Stimulated activated CD8-positive, alpha-beta memory T cell treated with anti-CD3 and anti-CD28 coated beads, Interleukin-4, amount 100 ng/mL, for 1 hour (primary cell): ENCODE measurements at places on chromosomes 13 and 19.

- no peak for DNase-seq
Measured at GRCh38 chr13:52348071-52348470, 57.9 kb downstream of the THSD1 start.

DNA sequence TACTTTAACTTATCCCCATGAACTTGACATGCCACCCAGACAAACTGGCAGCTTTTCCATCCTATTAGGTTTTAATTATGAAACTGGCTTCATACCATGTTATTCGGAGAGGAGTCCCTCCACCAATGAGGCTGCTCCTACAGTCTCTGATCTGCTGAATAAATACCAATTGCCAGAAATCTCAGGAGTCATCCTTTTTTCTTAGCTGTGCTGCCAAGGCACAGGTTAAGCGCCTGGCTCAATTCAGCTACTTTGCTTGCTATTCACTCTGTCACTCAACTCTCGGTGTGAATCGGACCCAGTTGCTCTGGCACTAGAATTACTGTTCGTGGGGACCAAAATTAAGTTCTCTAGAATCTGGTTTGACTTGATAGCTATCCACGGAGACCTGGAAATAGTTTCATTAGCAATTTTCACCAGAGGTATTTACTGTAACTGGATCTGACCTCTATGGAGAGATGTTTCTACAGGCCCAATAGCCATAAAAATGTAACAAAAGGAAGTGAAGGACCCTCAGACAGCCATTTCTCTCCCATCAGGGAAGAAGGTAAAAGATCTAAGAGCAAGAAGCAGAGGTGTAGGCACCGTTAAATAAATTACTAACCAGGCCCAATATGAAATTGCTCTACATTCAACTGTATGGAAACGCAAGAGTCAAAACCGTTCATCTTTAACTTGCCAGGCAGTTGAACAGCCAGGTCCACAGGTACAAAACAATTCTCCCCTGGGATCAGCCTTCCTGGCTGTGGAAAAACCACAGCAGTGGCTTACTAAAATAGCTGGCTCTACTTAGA lies 5.4 kb downstream of the ZC3H4 start:
- DNase-seq, result no peak

DNA sequence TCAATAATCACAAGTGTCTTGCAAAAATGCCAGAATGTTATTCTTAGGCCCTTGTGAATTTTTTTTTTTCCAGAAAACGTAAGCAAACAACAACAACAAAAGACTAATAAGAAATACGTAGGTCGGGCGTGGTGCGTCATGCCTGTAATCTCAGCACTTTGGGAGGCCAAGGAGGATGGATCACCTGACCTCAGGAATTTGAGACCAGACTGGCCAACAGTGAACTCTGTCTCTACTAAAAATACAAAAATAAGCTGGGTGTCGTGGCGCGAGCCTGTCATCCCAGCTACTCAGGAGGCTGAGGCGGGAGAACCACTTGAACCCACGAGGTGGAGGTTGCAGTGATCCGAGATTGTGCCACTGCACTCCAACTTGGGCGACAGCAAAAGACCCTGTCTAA lies 20.9 kb downstream of the TSC22D1 start:
- no peak for DNase-seq

DNA sequence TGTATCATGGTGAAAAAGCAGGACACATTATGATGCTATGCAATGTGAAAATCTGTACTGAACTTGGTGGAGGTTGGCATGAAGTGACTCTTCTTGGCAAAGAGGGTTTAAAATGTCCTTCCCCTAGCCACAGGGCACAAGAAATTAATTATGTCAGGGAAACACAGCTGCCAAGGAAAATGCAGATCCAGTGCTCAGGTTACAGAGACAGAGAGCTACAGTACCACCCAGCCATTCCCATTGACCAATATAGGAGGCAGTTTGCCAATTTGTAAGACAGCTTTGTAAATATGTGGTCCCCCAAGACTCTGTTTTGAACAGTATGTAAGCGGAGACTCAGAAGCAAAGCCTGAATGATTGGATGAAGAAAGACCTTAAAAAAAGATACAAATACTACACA lies 69.4 kb upstream of the KLF12 start:
- no peak for DNase-seq

DNA sequence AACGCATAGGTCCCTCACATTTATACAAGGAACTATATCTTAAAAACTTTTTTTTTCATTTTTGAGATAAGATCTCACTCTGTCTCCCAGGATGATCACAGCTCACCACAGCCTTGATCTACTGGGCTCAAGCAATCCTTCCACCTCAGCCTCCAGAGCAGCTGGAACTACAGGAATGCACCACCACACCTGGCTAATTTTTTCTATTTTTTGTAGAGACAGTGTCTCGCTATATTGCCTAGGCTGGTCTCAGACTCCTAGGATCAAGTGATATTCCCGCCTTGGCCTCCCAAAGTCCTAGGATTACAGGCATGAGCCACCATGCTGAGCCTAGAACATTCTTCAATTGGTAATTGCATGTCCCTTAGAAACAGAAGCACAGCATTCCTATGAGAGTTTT lies 41.7 kb downstream of the RCBTB1 start:
- DNase-seq, result no peak

DNA sequence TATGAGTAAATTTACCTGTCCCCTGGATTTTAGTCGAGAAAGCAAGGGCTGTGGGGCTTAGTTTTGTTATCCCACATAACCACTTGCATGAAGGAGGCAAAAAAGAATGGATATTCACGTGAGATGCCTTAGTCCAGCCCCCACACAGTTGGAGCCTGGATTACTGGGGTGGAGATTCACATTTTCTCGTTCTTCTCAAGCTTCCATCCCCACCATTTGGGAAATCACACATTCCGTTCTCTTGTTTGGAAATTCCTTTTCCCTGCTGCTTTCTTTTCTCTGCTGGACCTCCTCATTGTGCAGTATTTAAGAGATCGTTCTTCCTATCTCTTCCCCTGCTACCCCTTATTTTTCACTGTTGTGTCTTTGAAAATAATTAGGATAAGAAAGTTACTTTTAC lies 45.1 kb upstream of the FARP1 start:
- DNase-seq, result no peak

GRCh38 chr19:18657590-18658365 lies 20.9 kb downstream of the KLHL26 start:
- DNase-seq, result no peak

GRCh38 chr19:37981785-37982475 lies 74.9 kb downstream of the SIPA1L3 start:
- DNase-seq, result no peak

- no peak for DNase-seq
Measured at GRCh38 chr19:39641773-39642172, 13.9 kb upstream of the LGALS16 start.

DNA sequence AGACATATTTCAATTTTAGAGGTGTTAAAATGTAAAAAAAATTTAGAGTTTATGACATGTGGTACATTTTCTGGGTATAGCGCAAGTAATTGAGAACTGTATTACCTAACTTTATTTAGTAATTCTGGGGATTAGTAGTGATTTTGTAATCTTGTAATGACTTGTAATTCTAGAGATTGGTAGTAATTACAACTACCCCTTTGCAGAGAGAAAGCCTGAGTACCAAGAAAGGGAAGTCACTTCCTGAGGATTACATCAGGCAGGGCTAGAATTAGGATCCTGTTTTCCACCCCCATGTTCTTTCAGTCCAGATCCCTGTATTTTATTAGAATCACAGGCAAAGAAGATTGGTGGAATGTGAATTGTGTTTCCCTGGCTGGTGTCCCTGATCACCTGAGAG lies 274.9 kb downstream of the KCNRG start:
- no peak for DNase-seq

- no peak for DNase-seq
Measured at GRCh38 chr19:28960986-28961705, 251.8 kb downstream of the UQCRFS1 start.

DNA sequence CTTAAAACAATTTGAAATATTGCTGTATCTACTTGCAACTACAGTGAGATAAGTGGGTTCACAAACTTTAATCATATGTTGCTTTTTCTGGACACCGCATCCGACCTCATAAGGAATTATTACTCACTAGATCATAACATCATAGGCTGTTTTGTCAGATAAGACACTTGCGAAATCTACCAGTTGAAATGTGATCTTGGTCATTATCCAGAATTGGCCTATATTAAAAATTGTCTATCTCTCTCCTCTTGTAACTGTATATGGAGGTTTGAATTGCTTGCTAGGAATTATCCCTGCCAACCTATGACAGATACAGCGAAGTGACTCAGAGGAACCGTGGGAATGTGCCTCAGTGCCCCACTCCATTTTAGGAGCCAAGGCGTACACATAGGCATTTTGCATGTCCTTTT lies 117.0 kb upstream of the POSTN start:
- DNase-seq, result no peak

- DNase-seq, result no peak
Measured at GRCh38 chr19:55640043-55640576, 692 bp upstream of the ZNF580 start.

- peak; percentile 10 for DNase-seq
Measured at GRCh38 chr13:24683838-24684599, 3.8 kb downstream of the ATP12A start.

DNA sequence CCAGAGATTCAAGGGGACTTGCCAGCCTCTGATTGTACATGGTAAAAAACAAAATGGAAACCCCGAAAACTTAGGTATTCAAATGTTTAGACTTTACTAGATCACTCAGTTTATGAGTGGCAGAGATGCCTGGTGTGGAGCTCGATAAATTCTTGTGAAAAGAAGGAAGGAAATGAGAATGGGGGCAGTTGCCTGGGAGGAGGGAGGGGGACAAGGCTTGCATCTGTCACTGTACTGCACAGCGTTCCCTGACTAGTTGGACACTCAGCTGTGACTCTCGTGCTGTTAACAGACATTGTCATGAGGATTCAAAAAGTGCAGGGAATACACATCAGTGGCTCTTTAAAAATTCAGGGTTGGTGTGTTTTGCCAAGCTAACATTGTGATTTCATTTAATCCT lies 232.9 kb downstream of the ZIC5 start:
- DNase-seq, result no peak

DNA sequence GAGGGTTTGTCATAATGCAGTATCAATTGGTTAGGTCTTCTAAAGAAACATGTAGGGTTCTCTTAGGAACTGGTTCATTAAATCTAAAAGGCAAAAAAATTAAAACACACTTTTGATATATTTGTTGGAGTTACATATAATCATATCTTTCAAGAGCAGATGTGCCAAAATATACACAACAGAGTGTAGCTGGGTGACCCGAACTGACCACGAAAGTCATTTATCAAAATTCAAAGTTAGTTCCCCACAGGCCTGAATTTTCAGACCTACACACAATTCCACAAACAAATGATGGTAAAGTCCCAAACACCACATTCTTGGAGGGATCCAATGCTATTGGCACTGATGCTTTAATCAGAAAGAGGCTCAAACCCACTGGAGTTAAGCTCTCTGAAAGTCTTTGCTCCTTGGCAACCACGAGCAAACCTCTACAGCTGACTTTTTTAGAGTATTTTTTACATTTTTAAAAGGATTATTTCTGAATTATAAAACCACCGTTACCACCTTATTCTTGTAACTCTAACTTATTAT lies 50.9 kb downstream of the IRS2 start:
- no peak for DNase-seq

GRCh38 chr13:43377149-43377548 lies 353.8 kb downstream of the DNAJC15 start:
- DNase-seq, result no peak

- no peak for DNase-seq
Measured at GRCh38 chr13:73989244-73989843, 144.9 kb downstream of the KLF12 start.

GRCh38 chr13:50873467-50873866 lies 30.0 kb upstream of the DLEU7 start:
- no peak for DNase-seq

DNA sequence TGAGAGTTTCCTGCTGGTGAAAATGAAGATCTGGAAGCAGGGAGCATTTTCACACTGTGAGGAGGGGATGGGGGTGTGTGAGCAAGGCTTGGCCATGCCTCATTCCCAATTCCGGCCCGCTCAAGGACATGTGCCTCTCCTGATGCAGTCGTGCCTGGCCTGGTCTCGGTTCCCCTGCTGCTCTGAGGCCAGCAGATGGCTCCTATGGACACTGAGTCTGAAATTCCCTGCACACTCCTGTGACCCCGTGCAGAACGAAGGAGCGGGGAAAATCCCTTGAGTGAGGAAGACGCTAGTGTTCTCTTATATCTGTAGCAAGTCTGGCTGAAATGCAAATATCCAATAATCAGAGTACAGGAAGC lies 363 bp upstream of the ZNF763 start:
- DNase-seq, result no peak

DNA sequence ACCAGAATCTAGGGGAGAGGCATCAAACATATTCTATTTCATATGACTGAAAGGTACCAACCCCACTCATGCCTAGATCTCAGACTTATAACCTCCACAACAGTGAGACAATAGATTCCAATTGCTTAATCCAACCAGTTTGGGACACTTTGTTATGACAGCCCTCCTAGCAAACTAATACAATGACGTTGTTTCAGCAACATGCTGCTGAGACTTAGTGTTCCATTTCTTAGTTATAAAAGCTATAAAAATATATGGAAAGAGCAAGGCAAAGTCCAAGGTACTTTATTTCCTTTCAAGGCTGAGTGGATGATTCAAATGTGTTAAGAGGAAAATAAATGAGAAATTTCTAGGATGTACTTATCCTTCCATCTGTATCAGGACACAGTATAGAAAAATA lies 352.0 kb downstream of the FGF14 start:
- DNase-seq, result no peak

GRCh38 chr19:35704218-35704617 lies at the start of gene ZBTB32:
TSS of gene ZBTB32 (plus strand) at chr19:35704558. CDS start at chr19:35714627, 10,069 bp downstream.
- no peak for DNase-seq

DNA sequence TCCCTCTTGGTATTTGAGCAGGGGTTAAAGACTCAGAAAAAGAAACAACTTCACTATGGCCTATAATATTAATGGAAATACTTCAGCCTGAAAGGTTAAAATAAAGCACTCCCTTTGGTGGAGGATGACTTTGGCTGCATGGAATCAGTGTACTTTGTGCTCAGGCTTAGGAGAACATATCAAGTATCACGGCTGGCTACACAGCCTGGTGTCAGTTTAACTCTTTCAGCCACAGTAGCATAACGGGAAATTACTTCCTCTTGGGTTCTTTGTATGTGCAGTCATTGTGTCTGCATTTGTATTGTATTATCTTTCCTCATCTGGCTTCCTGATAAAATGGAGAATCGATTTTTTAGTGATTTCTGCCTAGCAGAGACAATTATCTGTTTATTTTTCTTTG lies 239.0 kb downstream of the GGACT start:
- no peak for DNase-seq

DNA sequence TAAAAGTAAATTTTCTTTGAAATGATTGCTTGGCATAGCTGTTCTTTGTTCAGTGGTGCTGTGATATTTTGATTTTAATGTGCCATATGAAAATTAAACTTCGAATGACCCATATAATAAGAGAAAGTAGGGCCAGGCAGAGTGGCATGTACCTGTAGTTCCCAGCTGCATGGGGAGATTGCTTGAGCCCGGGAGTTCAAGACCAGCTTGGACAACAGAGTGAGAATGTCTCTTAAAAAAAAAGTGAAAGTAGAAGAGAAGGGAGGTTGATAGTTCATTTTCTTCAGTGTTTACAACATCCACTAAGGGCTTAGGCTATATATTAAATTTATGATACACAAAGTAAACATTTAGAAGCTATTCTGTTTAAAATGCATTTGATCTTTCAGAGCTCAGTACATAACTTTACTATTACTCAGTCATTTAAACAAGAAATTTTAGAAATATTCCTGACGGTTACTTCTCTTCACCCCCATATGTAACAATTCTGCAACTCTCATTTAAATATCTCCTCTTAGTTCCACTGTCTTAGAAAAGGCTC lies 17.2 kb upstream of the RFC3 start:
- DNase-seq, result no peak
